ENCODE measurements at places on chromosomes 6 and 20.
A peak's percentile ranks its signal among the peaks of the same experiment; 100 is the strongest.

GRCh38 chr6:107956586-107957307 is 1.3 kb downstream of the SEC63 start:
- no peak for DNase-seq

DNA sequence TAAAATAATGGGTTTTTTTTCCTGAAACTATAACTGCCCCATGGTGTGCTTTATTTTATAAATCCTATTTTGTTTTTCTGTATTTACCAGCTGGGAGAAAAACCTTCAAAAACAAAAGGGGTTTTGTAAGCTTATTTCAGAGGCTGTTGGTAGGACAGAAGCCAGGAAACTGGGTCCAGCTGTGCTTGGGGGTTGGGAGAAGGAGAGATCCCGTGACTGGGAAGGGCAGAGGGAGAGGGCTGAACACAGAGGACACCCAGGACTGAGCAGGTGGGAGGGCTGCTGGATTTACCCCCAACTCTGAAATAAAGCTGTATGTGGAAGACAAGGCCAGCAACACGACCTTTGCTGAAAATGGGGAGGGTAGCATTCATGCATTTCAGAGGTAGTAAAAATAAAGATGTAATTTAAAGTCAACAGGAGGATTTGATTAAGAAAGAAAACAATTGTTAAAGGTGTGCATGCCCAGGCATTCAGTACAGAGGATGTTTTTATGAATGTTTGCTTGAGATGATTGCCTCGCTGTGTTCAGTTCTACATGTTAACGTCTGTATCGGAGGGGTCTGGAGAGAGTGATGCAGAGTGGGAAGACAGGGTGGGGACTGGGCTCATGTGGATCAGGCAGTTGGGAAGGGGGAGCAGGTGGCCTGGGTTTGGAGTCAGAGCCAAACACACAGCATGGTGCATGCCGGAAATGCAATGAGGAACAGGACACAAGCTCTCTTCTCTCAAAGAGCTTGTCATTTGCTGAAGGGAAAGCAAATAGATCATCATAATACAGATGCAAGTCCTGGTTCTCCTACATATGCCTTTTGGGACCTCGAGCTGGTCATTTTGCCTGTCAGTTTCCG is 21.4 kb downstream of the ARFGEF3 start:
- peak; percentile 70 for DNase-seq

DNA sequence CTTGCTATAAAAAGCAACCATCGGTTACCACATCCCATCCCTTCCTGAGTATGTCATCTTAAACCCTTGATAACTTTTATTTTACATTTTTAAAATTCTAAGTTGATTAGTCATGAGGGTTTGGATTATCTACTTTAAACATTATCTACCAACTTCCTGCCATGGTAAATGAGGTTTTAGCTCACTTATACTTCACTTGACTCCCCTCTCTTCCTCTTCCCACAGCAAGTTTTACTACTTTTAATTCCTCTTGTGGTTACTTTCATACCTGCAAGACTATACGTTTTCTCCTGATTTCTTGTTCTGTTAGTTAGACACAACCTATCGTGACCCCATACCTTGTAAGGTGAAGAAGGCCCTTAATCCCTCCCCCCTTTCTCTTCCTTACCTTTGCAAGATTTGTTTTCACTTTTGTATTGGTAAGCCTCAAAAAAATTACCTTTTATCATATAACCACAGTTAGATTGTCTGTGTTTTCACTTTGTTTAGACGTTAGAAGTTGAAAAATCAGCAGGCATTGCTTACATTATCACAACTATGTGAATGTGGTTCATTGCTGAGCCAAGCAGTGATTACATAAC is 60.1 kb upstream of the OGFRL1 start:
- DNase-seq = no peak

DNA sequence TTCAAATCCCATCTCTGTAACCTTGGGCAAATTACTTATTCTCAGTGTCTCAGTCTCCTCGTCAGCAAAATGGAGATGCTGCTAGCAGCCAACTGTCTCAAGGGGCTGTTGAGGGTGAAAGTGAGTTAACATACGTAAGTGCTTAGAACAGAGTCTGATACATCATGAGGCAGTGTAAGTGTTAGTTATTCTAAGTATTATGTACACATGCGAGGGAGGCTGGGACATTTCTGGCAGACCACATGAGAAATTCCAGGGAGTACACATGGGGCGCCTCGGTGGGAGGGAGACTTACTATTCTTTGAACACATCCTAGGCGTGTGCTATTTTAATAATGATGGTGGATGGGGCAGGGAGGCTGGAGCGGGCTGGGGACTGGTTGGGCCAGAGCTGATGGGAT is 99.1 kb downstream of the DLGAP4 start:
- DNase-seq = no peak

DNA sequence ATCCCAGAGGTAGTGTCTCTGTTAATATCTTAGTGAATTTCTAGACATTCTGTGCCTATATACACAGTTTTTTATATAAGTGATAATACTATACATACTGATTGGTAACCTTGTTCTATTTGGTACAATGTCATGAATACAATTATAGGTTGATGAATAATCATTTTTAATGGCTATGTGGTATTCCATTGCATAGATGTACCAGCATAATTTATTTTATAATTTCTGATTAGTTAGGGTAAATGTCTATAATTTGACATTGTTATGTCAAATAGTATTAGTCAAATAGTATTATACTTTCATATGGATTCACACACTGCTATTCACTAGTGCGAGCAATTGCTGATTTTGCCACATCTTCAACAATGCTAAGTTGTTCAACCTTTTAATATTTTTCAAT is 110.8 kb upstream of the SCGN start:
- no peak for DNase-seq

DNA sequence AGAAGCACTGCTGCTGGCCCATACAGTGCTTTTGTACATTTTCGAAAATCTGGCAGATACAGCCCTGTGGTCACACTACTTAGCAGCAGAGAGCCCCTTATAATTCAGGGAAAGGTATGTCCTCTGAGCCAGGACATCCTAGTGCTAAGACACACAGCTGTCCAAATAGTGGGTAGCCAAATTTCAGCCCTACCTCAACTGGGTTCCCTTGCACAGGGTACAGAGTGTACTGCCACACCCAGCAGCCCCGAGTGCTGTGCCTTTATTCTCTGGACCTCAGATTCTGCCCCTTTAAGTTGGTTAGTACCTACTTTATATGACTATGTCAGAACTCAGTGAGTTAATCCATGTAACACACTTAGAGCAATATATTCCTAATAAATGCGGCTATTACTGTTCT is 47.6 kb downstream of the PRPH2 start:
- no peak for DNase-seq

DNA sequence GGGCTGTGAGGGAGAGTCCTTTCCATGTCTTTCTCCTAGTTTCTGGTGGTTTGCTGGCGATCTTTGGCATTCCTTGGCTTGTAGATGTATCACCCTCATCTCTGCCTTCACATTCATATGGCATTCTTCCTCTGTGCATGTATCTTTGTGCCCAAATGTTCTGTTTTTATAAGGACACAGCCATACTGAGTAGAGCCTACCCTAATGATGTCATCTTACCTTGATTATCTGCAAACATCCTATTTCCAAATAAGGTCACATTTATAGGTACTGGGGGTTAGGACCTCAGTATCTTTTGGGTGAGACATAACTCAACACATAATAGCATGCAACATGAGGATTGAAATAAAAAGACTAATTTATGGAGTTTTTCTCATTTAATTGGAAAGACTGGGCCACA is 5.5 kb downstream of the SH3BGRL2 start:
- DNase-seq = no peak

GRCh38 chr6:32047855-32048766 is 9.9 kb downstream of the CYP21A2 start:
- DNase-seq = no peak

GRCh38 chr6:147566244-147566898 is 57.9 kb downstream of the SAMD5 start:
- DNase-seq = no peak

DNA sequence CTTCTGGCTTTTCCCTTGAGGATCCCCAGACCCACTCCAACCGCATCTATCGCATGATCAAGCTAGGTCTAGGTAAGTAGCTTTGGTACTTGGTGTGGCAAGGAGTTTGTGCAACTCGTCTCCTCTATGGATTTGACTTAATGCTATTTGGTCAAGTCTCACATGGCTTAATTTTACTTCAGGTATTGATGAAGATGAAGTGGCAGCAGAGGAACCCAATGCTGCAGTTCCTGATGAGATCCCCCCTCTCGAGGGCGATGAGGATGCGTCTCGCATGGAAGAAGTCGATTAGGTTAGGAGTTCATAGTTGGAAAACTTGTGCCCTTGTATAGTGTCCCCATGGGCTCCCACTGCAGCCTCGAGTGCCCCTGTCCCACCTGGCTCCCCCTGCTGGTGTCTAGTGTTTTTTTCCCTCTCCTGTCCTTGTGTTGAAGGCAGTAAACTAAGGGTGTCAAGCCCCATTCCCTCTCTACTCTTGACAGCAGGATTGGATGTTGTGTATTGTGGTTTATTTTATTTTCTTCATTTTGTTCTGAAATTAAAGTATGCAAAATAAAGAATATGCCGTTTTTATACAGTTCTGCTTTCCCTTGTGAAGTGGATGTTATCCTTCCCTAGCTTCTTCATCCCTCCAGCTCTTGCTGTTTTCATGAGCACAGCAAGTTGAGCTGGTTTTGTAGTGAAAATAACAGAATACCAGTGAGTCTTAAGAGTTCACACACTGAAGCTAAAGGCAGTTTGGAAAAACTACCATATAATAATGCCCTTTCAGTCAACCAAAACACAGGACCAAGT is 3.8 kb downstream of the SLC35B2 start:
- no peak for DNase-seq

DNA sequence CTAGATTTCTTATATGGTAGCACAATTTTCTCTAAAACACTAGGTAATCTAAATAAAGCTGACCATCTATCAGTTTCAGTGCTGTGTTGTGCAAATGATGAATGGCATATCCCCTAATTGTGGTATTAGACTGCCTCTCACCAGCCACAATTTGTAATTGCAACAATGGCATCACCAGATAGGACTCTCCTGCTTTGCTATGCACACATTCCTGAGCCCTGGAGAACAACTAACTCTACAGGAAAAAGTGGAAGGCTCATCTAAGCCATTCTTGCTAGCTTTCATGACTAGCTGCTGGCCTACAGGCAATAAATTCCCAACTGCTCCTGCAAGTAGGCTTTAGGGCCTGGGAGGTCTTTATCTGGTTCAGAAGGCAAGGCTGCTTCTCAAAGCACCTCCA is 974.1 kb downstream of the EYS start:
- DNase-seq = no peak

DNA sequence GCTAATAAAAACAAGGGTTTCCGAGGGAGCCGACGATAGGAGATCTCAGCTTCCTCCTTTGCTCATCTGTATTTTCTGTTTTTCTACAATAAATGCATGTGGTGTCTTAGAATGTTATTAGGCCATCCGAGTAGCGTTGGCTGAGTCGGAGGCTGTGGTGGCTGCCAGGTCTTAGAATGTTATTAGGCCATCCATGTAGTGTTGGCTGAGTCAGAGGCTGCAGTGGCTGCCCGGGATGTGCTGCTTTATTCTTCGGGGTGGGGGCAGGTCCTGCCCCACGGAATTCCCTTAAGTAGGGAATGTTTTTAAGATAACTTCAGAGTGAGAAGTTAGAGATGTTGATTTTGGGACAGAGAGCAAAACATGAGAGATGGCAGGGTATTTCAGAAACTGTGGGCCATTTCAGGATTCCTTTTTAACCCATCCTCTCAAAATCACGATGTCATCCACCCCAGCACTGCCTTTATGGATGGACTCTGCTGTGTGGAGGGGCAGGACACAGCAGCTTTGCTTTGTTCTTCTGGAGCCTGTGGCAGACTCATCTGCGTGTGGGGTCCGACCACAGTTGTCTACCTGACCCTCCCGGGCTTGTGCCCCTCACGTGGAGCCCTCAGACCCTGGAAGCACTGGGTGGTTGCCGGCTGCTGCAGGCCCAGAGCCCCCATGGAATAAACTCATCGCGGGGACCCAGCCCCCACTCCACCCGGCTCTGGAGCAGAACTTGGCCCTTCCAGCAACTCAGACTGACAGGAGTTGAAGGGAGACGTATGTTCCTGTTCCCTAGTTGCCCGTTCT is 20.4 kb downstream of the OSBPL2 start:
- no peak for DNase-seq

GRCh38 chr20:18553746-18554145 is 13.5 kb upstream of the SMIM26 start:
- DNase-seq = no peak

DNA sequence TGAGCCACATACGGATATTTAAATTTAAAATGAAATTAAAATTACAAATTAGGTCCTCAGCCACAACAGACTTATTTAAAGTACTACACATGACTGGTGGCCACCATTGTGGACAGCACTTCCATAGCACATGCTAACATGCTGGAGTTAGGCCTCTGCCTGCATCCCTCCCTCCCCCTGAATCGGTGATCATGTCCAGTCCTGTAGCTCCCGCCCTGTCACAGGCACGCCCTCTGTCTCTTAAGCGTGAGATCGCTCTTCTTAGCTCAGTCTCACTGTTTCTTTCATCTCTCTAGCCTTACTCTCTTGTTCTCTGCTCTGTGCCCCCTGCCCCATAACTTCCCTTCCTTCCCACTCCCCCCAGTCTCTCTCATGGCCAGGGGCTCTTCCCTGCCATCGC is 28.9 kb downstream of the ELMO2 start:
- no peak for DNase-seq

DNA sequence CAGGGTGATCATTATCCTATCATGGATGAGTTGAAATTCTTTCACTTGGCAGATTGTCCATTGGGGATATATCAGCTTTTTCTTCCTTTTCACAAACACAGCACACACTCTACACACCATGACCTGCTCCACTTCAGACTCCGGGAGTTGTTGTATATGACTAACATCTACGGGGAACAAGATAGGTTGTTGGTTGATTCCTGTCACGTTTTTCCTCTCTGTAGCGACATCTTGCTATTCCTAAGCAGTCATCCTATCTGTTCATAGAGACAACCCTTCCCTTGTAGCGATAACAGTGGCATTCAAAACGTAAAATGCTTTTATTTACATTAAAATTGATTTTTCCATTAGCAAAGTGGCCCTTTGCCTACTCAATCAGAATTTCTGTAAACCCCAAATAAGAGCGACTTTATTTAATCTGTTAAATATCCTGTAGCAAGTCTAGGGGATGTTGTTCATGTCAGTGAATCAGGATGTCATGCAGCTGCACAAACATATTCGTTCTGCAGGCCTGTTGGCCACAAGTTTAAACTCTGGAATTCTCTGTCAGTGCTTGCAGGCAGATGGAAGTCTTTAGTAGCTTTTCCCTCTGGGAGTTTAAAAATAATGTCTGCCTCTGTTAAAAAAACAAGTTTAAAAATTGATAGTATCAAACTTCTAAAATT is 23.1 kb downstream of the PHACTR2 start:
- no peak for DNase-seq

- no peak for DNase-seq
Observed at GRCh38 chr6:77466451-77467437, 3.5 kb upstream of the HTR1B start.

GRCh38 chr20:45859916-45860315 is 2.5 kb downstream of the ZSWIM3 start:
- no peak for DNase-seq

- no peak for DNase-seq
Observed at GRCh38 chr20:4160761-4161305, 145.5 kb upstream of the RNF24 start.

All from NCI-H2081 treated with DMSO at 0.1 percent for 48 hours (cell line).